ENCODE measurements at places on chromosomes 16 and 17.

DNA sequence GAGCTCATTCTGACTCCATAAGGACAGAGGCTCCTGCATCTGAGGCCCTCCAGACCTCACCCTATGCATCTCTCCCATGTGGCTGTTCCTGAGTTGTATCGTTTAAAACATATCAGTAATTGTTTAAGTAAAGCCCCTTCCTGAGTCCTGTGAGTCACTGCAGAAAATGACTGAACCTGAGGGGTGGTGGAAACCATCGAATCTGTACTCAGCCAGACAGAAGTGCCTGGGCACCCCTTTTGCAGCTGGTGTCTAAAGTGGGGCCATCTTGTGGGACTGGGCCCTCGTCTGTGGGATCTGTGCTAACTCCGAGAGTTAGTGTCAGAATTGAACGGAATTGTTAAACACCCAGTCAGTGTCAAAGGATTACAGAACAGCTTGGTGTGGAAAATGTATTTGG lies 25.4 kb downstream of the CMTM3 start:
- no peak for DNase-seq

DNA sequence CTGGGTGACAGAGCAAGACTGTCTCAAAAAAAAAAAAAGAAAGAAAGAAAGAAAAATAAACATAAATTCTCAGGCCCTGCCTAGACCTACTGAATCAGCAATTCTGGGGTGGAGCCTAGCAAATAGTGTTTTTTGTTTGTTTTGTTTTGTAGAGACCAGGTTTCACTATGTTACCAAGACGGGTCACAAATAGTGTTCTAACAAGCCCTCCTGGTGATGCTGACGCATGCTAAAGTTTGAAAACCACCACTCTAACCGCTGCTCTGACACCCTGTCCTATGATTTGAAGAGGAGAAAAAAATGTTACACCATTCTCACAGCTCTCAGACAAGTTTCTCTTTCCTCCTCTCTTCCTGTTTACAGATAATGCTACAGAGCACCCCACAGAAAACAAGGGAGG lies 1.5 kb downstream of the MRPL10 start:
- no peak for DNase-seq

DNA sequence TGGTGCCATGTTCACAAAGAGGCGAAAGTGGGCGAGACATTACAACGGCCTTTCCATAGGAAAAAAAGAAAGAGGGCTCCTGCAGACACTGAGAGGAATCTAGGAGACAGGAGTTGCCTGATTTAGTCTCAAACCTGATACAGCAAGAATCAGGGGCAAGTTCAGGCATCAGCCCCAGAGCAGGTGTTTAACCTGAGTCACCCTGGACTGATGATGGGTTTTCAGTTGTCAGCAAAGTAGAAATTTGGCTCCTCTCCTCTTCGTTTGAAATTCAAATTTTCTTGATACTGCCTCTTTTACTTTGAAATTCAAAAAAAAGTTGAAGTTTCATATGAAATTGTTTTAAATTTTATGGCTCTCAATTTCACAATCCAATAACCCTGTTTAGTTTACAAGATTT lies 189.5 kb downstream of the ABCC12 start:
- no peak for DNase-seq

DNA sequence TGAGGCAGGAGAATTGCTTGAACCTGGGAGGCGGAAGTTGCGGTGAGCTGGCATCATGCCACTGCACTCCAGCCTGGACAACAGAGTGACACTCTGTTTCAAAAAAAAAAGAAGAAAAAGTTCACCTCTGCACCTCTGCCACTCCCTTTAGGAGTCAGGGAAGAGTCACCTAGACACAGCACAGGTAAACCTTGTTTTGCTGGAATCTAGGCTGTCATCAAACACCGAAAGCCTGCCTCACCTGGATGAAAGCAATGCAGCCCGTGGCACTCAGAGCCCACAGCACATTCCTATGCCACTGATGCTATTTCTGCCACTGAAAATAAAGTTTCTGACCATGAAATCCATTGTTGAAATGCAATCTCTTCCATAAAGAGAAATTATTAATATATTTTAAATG lies 22.2 kb downstream of the CFAP52 start:
- DNase-seq: no peak

DNA sequence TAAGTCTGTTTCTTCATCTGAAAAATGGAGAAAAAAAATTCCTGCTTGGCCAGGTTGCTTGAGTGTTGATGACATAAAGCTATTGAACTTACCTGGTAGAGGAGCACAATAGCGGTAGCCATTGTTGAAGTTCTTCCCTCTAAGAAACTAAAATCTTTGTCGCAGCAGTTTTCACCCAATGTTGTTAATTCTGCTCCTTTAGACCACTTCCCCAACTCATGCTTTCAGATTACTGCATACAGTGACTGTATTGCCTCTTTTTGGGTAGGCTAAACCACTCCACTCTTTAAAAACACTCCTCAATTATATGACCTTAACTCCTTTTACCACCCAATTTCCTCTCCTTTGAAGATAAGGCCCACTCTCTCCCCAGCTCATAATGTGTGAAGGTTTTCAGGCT lies 35.7 kb upstream of the CCL2 start:
- no peak for DNase-seq

- no peak for DNase-seq
Observed at GRCh38 chr17:6398955-6399354, 36.0 kb downstream of the AIPL1 start.

- no peak for DNase-seq
Observed at GRCh38 chr16:84368308-84368996, at the start of gene ATP2C2. Gene ATP2C2, plus strand, starts transcription at chr16:84368538. Its CDS starts 78 bp downstream, at chr16:84368616.

Measured in AG10803 (cell line).